ENCODE measurements at places on chromosomes 13 and 19. TPM values are rescaled to one million over a fixed set of nuclear protein-coding genes. Genes with fewer than 3 reads are reported as not detected.

The ZNF99 gene
- total RNA-seq: 1.6 TPM

The COLGALT1 gene
- 57.0 TPM for total RNA-seq

The GPR4 gene
- total RNA-seq: 1.1 TPM

The ZNF813 gene
- 3.3 TPM for total RNA-seq

The NPHS1 gene
- total RNA-seq: not detected

The HSPB6 gene
- 144 TPM for total RNA-seq

The ZNF724 gene
- total RNA-seq: 2.0 TPM

The TNFSF9 gene
- total RNA-seq: 0.33 TPM

The DPRX gene
- total RNA-seq: not detected

The MAP3K10 gene
- 6.1 TPM for total RNA-seq

The ZNF320 gene
- 15.2 TPM for total RNA-seq

The SERPINE3 gene
- 0.73 TPM for total RNA-seq

The PLVAP gene
- 68.8 TPM for total RNA-seq

The ZNF625 gene
- total RNA-seq: 4.3 TPM

The RAB3D gene
- total RNA-seq: 23.7 TPM

The CPB2 gene
- not detected for total RNA-seq

The CD33 gene
- 6.3 TPM for total RNA-seq

The F7 gene
- total RNA-seq: 0.33 TPM

The ZNF808 gene
- 20.6 TPM for total RNA-seq

The PRSS57 gene
- not detected for total RNA-seq

The KLK5 gene
- total RNA-seq: 182 TPM

The ETV2 gene
- total RNA-seq: not detected

The PGLYRP2 gene
- 5.6 TPM for total RNA-seq

The NLRP9 gene
- not detected for total RNA-seq

The TMEM259 gene
- total RNA-seq: 153 TPM

The SBK2 gene
- total RNA-seq: not detected

The SLC25A41 gene
- total RNA-seq: not detected

The FOXO1 gene
- total RNA-seq: 67.2 TPM

The WTIP gene
- total RNA-seq: 11.9 TPM

The CD22 gene
- 7.8 TPM for total RNA-seq

The TRAPPC5 gene
- 84.0 TPM for total RNA-seq

The ARHGAP33 gene
- total RNA-seq: 5.1 TPM

The DLL3 gene
- total RNA-seq: not detected

The CEACAM19 gene
- 5.3 TPM for total RNA-seq

All from breast epithelium (tissue), 4 donors.